ENCODE measurements at places on chromosomes 6 and 20. TPM values are rescaled to one million over a fixed set of nuclear protein-coding genes. Genes with fewer than 3 reads are reported as not detected.
A peak's percentile ranks its signal among the peaks of the same experiment; 100 is the strongest.

SIM1 gene
- total RNA-seq: 0.16 TPM

- DNase-seq: no peak
These were observed 537 bp downstream of the PRR3 start for GRCh38 chr6:30557683-30557981.

DNA sequence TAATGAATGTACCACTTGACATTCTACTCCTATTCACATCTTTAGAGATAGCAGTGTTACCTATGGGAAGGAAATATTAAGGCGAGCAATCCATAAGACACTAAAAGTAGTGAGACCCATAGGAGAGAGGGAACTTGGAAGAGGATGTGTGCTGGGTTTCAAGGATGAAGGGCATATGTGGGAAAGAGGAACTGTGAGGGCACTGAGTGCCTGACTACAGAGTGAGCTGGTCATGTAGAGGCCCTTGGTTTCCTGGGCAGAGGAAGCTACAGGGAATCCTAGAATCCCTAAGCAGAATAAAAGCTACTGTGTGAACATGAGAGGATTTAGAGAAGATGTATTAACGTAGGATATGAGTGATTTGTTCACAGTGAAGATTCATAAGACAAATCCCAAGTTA is 262.8 kb downstream of the FARS2 start:
- DNase-seq: no peak

L3MBTL3 gene
- total RNA-seq: 2.8 TPM

DNA sequence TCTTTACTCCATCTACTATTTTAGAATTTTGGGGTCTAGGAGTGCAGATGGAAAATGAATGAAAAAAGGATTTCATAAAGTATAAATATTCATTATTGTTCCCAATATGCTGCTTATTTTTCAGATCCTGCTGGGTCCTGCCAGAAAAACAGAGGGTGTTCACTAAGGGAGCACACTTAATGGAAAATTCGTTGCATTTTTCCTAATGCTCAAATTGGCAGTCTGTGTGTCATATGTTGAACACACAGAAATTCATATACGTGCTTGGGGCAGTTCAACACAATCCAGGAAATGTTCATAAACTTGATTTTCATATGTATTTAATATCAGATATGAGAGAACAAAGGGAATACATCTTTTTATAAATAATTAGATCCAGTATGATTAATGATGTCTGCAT is 1019.4 kb downstream of the EPHA7 start:
- no peak for DNase-seq

PRSS16 gene
- total RNA-seq: not detected

GNAS-AS1 gene
- total RNA-seq: 0.75 TPM

- DNase-seq: peak; percentile 90
These were observed at the start of gene CNKSR3 for GRCh38 chr6:154510144-154510905. Gene CNKSR3, minus strand, starts transcription at chr6:154510685. Its CDS starts 571 bp downstream, at chr6:154510114.

DNA sequence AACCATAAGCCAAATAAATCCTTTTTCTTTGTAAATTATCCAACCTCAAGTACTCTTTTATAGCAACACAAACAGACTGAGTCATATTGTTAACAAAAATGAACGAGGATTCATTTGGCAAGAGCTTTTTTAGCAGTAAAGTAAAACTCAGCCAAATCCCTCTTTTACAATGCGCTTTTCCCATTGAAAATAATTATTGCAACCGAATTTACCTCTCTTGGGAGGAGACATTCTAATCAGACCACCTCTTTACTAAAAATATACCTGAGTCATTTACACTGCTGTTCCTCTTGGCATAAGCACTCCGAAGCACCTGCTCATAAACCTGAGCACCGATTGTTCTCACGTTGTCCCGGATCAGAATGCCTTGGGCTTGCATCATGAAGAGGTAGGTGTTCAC is 57.4 kb downstream of the B4GALT5 start:
- DNase-seq: no peak

RIPOR2 gene
- 11.2 TPM for total RNA-seq

BTNL2 gene
- total RNA-seq: not detected

- DNase-seq: no peak
These were observed 240.9 kb upstream of the BTBD3 start for GRCh38 chr20:11676630-11677287.

GRCh38 chr6:167116109-167116837 is 6.6 kb upstream of the CCR6 start:
- no peak for DNase-seq

DNA sequence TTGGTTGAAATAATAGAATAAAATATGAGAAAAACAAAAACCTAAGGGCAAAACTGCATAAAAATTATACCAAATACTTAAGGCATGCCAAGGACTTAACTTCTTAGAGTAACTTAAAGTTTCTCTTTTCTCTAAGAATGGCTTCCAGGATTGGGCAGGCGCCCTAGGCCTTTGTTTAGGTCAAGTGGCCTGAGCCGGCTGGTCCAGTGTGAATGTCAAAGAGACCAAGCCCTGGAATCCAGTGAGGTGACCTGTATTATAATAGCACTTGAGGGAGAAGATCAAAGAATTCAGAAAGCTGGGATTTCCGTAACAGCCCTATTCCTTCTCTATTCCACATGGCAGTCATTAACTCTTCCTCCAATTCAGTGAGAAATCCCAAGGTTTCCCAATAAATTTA is 6.6 kb downstream of the METTL24 start:
- no peak for DNase-seq

MRAP2 gene
- total RNA-seq: 0.48 TPM

- DNase-seq: peak; percentile 83
These were observed 4.8 kb upstream of the SOX4 start for GRCh38 chr6:21588481-21589351.

DNA sequence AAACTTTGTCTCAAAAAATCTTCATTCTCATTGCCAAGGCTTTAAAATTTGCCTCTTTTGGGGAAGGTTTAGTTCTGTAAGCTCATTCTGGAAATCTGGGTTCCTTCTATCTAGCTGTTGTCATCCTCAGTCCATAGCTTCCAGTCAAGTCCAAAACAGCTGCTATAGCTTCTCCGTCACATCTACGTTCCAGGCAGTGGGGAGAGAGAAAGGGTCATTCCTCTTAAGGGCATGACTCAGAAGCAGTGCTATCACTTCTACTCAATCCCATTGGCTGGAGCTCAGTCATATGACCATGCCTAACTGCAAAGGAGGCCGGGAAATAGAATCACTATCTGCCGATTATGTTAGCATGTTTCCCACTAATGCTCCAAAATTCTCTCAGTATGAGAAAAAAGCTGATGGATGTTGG is 141.4 kb upstream of the PTPN1 start:
- DNase-seq: no peak

Measured in cardiac septum (tissue), 1 donor.